Fibroblast of skin of right quadriceps (primary cell): ENCODE measurements at places on chromosomes 16 and 17.
A peak's percentile ranks its signal among the peaks of the same experiment; 100 is the strongest.

- DNase-seq = peak; percentile 71
Measured at GRCh38 chr17:29722411-29723198, 99.9 kb upstream of the CORO6 start.

GRCh38 chr17:73211745-73212144, 18.9 kb downstream of the COG1 start:
- no peak for DNase-seq

- no peak for DNase-seq
Measured at GRCh38 chr17:16314859-16315258, 38.4 kb downstream of the CENPV start.

GRCh38 chr17:82129095-82129494, 31.1 kb upstream of the FASN start:
- no peak for DNase-seq

DNA sequence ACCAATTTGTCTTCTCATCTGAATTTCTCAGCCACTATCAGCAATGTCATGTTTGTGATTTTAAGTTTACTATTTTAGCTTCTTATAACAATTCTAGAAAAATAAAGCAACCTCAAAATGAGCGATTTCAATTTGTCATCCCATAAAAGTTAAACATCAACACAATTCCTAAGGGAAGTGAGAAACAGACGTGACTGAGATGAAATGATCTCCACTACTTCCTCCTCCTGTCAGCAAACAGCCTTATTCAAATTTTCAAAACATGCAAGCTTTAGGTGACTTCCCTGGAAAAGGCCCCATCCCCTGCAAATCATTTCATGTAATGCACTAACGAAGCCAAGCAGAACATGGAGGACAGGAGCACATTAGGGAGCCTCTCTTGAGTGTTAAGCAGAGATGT, 64.9 kb downstream of the ZNF652 start:
- no peak for DNase-seq

- peak; percentile 46 for DNase-seq
Measured at GRCh38 chr17:66605541-66605940, 229.4 kb upstream of the CACNG5 start.

- no peak for DNase-seq
Measured at GRCh38 chr16:48969611-48970010, 312.0 kb downstream of the CBLN1 start.

DNA sequence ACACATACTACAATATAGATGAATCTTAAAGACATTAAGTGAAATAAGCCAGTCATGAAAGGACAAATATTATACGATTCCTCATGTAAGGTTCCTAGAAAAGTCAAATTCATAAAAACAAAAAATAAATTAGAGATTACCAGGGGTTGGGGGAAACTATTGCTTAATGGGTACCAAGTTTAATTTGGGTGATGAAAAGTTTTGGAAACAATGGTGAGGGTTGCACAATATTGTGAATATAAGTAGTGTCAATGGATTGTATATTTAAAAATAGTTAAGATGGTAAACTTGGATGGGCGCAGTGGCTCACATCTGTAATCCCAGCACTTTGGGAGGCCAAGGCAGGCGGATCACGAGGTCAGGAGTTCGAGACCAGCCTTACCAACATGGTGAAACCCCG, 17.9 kb downstream of the HSF5 start:
- no peak for DNase-seq

DNA sequence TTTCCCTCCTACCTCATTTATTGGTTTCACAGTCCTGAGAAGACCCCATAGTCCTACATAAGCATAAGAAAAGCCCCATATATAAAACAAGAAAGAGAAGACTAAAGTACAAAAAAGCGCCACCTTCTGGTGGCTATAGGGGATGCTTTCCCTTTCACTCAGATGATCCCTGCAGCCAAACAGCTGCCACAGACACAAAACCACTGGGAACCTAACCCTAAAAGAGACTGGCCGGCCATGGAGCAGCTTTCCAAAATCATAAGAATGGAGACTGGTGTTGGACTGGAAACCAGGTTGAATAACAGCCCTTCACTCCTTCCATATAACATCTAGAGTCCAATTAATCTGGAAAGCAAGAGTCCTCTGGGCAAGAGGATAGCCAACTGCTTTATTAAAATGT, 11.4 kb downstream of the DYNC1LI2 start:
- DNase-seq = peak; percentile 17

DNA sequence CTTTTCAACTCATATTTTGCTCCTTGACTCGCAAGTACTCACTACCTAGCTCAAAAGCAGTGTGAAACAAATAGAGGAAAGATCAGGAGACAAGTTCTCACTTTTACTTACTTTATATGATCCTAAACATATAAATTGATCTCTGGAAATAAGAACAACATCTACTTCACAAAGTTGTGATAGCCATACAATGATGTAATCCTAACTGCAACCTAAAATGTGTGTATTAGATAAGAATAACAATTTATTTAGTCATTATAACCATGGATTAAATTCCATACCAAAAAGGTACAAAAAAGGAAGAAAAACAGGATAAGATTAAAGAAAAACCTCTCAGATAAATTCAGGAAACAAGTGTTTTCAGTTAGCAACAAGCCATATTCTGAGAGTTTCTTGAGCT, 103.4 kb downstream of the CDC27 start:
- DNase-seq = no peak
